Body of pancreas (tissue), 4 donors: ENCODE measurements at places on chromosomes 6 and 20.

- no peak for DNase-seq
Measured at GRCh38 chr6:149334201-149334600, 16.7 kb downstream of the TAB2 start.

DNA sequence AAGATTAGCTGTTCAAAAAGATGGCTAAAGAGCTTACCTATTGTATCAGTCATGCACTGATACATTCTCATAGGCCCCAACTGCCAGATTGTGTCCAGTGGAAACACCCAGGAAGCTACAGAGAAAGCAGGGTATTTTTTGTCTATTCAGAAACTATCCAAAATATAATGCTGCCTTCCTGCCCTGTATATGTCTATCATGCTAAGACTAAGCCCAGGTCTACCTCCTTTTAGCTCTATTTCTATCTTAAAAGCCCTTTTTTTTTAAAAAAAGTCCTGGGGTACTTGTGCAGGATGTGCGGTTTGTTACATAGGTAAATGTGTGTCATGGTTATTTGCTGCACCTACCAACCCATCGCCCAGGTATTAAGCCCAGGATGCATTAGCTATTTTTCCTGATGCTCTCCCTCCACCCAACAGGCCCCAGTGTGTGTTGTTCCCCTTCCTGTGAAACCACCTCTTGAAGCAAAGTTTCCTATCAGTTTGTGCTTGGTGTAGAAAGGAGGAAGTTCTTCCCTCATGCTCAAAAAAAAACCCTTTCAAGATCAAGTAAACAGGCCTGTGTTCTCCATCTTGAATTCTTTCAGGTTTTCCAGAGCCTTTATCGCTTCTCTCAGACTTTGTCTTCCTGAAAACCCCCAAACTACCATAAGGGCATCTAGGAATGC, 514 bp downstream of the DEFB129 start:
- DNase-seq, result no peak

GRCh38 chr6:80179695-80180094, 73.2 kb downstream of the BCKDHB start:
- no peak for DNase-seq

- no peak for DNase-seq
Measured at GRCh38 chr6:152404086-152404857, 232.9 kb downstream of the SYNE1 start.

GRCh38 chr20:24242763-24243162, 226.7 kb upstream of the SYNDIG1 start:
- DNase-seq, result no peak

DNA sequence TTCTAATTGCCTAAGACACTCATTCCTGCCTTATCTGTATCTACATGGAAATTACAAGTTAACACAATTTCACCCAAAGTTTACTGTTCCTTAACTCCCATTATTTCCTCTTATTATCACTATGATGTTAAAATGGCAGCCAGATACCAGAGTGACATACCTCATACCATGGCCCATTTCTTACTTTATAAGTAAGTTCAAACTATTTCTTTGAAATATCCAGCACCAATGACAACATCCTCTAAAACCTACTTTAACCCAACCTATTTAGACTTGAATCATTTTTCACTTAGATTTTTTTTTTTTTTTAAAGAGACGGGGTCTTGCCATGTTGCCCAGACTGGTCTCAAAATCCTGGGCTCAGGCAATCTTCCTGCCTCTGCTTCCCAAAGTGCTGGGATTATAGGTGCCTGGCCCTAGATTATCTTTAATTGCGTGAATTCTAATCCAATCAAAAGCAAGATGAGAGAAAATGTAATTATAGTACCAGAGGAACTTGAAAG, 10.0 kb downstream of the REV3L start:
- DNase-seq, result no peak

DNA sequence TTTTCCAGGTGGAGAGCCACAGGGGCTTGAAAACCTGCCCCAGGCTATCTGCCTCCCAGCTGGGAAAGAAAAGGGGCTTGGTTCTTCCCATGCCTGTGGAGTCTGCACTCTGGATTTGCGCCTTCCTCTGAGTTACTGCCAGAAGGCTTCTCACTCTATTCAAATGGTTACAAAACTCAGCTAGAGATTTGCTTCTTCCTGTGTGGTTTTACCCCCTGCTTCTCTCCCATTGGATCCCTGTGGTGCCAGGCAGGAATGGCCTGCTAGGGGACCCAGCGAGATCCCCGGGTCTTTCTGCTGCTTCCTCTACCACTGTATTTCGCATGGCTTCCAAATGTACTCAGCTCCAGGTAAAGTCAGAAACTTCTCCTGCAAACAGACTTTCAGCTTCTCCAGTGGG, 192.0 kb upstream of the HS3ST5 start:
- DNase-seq, result no peak

DNA sequence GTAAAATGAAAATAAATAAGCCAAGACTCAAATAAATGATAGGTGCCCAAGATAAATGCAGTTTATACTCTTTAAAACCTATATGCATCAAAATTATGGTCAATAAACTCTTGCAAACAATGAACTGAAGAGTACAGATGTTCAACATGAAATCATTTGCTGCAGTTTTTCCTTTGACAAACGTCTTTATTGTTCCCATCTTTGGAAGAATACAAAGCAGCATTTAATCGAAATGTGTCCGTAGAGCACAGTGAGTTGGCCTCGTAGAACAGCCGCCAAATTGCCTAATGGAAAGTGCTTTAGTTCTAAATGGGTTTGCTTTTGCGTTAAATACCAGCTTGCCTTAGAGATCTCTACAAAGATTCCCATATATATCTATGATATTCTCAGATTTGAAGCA, 447.4 kb downstream of the PKHD1 start:
- no peak for DNase-seq

DNA sequence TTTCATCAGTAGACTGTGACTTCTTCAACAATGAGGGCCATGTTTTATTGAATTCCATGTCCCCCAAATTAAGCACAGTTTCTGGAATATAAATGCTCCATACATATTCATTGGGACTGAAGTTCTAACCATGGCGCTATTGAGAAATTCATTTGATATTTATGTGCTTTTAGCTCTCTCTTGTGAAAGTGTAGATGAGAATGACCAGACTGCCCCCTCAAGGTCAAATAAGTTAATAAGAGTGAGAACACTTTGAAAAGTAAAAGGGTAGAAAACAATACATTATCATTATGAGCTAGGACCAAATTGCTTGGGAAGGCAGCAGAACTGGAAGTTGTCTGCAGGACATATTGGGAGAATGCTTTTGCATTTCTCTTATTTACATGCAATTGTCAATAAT, 597.9 kb downstream of the EPM2A start:
- DNase-seq, result no peak

DNA sequence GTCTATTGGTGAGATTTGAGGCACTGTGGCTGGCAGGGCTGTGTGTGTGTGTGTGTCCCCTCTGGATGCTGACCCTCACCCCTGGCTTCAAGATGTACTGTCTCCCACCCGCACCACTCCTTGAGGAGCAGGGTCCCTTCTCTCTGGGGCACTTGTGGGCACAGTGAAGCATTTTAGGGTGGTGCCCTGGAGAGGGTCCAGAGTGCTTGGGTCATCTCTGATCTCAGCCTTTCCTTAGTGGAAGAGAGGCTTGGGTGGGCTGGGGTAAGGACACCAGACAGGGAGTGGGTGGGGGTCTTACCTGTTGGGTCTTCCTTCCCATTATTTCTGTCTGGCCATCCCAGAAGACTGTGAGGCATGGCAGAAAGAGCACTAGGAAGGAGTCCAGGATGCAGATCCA, 66.1 kb downstream of the EFCAB8 start:
- DNase-seq, result no peak

DNA sequence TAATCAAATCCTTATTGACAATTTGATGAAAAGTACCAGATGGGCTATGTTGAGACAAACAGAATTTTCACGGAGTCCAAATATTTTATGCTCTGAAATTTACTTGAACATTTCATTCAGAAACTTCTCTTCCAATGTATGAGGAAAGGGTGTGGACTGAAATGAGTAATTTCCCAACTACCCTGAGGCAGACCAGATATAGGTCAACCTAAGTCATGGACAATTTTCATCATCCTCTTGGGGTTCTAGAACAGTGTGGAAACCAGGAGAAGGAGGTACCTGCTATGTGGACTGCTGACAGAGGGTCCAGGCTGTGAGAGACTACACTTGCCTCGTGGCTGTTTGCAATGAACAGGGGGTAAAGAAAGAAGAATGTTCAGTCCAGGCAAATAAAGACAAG, 323.0 kb downstream of the ESR1 start:
- no peak for DNase-seq

GRCh38 chr6:5142915-5143314, 57.8 kb downstream of the PPP1R3G start:
- no peak for DNase-seq

DNA sequence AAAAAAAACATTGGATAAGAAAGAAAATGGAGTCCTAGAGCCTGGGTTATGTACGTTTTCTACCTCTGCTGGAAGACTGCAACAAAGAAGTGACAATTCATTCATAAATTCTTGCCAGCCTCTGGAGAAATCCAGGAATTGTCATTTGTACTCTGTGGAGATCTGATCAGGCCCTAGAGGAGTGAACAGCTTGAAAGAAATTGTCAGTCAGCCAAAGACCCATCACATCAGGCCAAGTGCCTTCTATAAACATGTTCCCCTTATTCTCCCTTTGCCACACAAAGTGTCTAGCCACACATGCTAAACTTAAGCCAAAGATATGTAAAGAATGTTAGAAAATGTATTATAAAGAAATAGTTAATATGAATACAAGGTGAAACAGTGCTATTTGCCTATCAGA, 152.4 kb downstream of the ADAT2 start:
- no peak for DNase-seq

- no peak for DNase-seq
Measured at GRCh38 chr6:5713519-5713918, 293.2 kb downstream of the NRN1 start.

GRCh38 chr20:60494476-60494875, 536.3 kb downstream of the CDH26 start:
- DNase-seq, result no peak

GRCh38 chr6:130949553-130949952, 113.5 kb downstream of the EPB41L2 start:
- DNase-seq, result no peak

DNA sequence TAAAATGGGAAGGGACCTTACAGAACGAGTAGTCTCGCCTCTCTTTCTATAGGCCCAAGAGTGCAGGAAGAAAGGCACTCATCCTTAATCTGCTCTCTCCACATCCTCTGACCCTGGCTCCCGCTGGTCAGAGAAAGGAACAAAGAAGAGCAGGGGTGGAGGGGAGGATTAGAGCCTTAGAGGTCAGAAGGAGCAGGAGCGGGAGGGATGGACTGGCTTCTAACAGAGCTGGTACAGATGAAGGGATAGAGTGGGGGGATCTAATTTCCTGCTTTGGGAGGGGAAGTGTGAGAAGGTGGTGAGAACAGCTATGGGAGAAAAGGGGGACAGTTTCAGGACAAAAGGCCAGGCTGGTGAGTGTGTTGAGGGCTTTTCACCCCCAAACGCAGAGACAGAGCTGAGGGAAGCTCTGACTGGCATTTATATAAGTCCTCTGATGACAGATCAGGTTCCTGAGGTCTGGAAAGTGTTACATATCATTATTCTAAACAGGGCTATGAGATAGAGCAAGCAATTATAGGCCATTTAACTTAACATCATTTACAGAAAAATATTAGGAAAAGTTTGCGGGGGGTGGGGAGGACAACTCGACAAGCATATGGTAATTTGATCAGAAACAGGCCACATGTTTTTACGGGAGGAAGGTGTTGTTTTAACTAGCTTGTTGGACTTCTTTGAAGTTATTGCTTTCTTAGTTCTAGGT, 111.1 kb downstream of the FOXC1 start:
- no peak for DNase-seq
